ENCODE measurements at places on chromosomes 3 and 15.
A peak's percentile ranks its signal among the peaks of the same experiment; 100 is the strongest.

DNA sequence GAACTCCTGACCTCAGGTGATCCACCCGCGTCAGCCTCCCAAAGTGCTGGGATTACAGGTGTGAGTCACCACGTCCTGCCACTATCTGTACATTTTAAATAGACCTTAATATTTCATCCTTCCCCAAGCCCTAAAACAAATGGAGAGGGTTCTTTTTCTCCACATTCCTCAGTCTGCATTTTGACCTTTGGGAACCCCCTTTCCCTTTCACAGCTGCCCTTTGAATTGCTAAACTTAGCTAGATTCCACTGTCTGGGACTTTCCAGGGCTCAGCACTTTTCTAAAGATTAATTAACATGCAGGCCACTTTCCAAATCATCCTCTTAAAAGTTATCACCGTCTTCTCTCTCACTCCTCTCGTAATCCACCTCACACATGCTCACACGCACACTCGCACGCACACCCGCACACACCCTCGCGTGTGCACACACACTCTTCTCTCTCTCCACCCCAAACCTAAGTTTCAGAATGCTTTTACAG lies 124.2 kb downstream of the TMCO5A start:
- DNase-seq = no peak

DNA sequence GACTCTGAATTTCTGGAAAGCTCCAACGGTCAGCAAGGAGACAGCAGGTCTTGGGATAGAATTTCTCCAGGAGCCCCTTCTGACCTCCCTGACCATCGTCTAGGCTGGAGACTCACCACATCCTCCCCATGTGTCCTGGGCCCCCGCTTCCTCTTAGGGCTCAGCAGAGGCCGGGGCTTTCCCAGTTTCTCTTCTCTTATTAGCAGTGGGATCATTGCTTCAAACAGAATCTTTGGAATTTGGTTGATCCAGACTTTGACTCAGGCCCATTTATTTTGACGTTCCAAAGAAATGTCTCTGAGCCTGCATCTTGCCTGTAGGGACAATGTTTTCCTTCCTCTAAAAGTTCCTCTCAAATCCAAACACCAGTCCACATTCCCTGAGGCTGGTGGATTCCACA lies 38.4 kb upstream of the SLC6A6 start:
- no peak for DNase-seq

- DNase-seq = peak; percentile 63
These were observed 160.1 kb upstream of the IL12A start for GRCh38 chr3:159828542-159828943.

DNA sequence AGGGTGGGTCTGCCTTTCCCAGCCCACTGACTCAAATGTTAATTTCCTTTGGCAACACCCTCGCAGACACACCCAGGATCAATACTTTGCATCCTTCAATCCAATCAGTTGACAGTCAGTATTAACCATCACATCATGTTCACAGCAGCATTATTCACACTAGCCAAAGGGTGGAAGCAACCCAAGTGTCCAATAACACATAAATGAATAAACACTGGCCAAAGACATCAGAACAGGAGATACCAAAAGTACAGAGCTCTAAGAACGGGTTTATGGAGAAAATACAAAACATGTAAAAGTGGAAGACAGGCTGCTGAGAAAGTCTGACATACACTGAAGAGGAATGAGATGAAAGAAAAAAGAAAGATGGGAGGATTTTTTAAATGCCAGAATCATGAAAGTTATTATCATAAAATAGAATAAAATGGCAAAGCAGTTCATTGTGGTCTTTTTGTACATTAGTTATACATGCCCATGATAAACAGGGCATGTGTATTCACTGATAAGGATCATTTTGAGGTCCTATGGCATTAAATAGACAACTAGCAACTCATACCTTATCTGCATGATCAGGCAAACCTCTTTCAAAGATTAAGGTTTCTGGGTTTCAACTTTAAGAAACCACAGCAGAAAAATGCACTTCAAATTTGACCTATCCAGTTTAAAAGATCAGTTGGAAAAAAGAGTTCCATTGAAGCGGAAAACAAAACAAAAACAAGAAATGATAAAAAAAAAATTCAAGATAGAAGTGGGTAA lies 22.9 kb downstream of the DNAAF4 start:
- no peak for DNase-seq

- no peak for DNase-seq
These were observed 126.9 kb upstream of the STRIT1 start for GRCh38 chr3:155420406-155420805.

DNA sequence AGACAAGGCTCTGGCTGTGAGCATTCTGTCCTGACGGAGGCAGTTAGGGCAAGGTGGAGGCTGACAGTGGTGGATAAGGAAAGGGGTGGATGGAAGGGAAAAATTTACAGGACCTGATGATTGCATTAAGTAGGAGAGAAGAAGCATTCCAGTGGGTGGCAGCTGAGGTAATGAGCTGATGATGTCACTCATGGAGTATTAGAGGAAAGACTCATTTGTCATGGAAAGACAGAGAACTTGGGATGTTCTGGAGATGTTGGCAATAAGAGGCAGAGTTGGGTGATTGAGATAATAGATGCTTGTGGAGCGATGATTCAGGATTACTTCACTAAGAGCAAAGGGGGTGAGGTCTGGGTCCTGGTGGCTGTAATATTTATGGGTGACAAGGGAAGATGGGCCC lies 63.6 kb upstream of the SCN5A start:
- DNase-seq = no peak
